NCI-H2081 treated with DMSO at 0.1 percent for 48 hours (cell line): ENCODE measurements at places on chromosomes 3 and 15.

GRCh38 chr15:77840991-77841775 is 208.5 kb upstream of the LINGO1 start:
- no peak for DNase-seq

GRCh38 chr3:95725770-95726169 is 1088.6 kb upstream of the EPHA6 start:
- no peak for DNase-seq

DNA sequence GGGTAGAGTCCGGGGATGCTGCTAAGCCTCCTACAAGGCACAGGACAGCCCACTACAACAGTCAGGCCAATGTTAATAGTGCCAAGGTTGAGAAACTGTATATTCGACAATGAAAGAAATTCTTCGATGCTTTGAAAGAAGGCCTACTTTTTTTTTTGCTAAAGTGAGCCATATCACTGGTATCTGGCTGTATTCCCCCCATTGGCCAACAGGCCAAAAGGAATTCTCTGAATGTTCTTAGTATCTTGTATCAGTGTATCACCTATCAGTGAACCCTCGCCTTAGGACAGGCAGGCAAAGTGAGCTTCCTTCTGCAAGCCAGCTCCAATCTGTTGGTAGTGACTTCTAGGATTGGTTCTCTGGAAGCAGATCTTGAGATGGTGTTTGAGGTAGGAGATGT is 74.2 kb downstream of the SNTN start:
- DNase-seq = no peak

GRCh38 chr15:43244092-43244491 is 22.6 kb downstream of the TGM5 start:
- DNase-seq = no peak

DNA sequence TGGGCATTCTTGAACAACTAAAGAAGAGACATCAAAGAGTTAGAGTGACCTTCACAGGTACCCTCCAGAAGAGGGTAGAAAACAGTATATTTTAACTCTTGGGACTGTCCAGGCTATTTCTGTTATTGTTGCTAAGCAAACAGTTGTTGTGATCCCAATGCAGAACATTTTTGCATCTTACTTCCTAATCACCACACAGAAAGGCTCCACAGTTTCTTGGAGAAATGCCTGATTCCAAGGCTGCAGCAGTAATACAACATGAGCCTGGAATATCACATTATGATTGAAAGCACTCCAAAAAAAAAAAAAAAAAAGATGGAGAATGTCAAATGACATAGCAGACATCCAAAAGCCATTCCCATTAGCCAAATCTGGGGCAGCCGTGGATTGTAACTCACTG is 195.6 kb downstream of the CTNNB1 start:
- no peak for DNase-seq

DNA sequence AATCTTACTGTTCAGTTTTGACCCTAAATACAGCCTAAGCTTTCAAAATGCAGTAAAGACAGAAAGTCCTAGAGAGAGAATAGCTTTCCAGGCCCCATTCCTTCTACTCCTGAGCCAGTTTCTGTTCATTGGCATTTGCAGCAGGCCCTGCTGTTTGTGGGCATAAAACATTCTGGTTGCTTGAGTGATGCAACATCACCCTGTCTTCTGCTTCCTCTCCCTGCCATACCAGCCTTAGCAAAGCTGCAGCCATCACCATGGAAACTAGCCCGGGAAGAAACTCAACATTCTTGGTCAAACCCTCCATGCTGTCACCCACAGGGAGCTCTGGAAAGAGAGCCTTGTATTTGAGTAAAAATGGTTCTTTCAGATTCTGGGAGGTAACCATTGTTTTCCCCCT is 325.7 kb downstream of the MAGI1 start:
- DNase-seq = no peak

DNA sequence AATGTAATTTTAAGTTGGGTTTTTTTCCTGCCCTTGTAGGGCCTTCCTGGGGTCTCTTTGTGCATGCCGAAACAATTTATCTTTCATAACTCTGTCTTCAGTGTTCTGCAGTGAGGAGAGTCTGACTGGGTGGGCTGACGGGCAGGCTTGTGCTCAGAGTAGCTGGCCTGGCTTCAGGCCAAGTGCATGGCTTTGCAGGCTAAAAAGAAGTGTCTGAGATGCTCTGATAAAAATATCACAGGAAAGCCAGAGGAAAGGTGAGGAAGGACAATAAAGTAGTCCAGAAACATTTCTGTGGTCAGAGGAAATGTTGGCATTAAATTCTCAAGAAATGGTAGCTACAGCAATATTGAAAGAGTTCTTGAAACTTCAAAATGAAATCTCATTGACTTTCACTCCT is 25.5 kb downstream of the ST3GAL6 start:
- DNase-seq = no peak

- DNase-seq = no peak
Measured at GRCh38 chr3:126529585-126530170, 5.7 kb downstream of the CHST13 start.

GRCh38 chr3:179074656-179075055 is 3.0 kb upstream of the ZMAT3 start:
- no peak for DNase-seq

DNA sequence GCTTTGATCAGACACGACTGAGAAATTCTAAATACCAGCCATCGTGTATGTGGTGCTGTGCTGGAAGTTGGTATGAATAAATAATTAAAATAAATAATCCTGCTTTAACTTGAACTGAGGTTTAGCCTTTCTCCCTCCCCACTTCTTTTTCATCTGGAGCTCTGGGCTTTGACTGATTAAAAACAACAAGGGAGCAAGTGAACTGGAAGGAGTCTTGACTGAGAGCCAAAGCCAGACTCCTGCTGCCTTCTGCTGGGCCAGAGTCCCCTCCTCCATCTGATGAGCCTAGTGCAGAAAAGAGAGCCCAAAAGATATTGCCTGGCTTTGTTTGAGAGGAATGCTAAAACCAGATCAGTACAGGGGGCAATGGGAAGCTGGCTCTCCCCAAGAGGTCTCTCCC is 96.0 kb downstream of the CCNL1 start:
- DNase-seq = no peak

DNA sequence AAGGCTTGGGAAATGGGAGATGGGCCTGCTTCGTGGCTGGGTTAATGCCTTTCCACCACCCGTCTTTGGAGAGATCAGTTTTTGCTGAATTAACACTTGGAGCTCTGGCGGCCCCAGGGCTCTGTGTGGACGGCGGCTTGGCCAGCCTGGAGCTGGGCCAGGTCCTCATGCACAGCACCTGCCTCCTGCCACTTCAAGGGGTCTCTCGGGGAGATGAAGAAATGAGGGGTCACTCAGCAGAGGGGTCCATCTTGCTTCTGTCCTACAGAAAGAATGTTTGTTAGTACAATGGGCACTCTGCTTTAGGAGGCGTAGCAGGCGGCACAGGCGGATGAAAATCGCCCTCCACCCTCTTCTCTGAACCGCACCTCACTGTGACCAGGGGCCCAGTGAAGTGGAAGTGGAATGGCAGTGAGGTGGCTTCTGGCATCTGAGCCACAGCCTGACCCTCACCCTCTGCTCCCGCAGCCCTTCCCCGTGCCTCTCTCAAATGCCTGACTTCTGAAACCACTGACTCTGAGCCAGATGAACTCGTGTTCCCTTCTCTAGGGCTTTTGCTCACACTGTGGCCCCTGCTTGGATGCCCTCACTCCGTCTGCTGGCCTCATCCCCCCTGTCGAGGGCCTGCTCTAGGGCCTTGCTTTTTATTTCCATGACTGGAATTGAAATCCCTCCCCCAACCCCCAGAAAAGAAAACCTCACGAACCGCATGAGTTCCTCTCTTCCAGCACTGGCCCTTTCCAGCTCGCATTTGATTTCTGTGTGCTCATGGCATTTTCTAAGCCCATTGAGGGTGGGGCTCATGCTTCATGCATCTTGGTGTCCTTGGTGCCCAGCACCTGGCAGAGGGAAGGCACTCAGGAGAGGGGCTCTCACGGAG is 42.2 kb downstream of the CHDH start:
- no peak for DNase-seq

DNA sequence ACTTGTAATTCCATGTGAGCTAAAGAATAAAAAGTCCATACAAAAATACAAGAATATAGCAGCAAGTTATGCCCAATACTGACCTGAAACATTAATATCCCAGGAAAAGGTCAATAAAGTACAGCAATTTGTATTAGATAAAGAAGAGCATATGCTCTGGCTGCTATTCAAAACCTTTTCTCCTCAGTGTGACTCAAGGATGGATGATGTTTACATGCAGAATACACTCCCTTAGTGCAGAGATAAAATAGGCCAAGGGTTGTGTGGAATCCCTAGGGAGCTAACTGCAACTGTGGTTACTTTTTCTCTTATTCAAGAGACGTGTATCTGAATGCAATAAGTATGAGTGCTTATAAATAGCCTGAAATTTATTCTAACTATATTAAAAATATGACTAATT is 78.7 kb downstream of the SLC9A9 start:
- DNase-seq = no peak

DNA sequence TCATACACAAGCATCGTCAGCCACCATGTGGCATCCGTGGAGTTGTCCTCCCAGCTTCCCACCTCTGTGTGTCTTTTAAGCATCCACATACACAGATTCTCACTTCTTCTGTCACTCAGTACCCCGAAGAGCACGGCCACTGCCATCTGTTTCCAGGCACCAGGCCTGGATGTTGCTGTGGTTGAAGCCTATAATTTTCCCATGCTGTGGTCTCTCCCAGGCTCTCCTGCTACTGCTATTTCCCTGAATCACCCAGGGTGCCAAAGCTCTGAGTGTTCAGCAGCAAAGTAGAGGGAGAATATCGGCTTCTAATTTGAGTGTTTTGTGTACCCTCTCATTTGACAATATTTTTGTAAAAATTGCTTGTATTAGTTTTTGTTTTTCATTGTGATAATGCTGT is 265.7 kb downstream of the DIPK2A start:
- DNase-seq = no peak

DNA sequence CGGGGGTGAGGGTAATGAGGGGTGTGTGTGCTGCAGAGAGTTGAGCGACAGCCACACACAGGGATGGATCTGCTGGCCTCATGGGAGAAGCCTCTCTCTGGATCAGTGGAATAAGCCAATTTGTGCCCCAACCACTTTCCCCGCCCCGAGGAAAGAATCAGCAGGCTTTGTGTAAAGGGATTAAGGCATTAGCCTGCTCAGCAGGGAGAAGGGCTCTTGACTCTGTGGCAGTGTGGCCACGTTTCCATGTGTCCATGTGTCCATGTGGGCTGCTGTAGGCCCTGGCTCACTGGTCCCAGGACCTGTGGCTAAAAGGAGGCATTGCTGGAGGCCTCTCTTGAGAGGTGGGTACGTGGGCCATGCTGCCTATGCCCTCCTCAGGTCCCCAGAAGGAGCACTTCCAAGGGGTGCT is 104.7 kb downstream of the HMG20A start:
- no peak for DNase-seq

DNA sequence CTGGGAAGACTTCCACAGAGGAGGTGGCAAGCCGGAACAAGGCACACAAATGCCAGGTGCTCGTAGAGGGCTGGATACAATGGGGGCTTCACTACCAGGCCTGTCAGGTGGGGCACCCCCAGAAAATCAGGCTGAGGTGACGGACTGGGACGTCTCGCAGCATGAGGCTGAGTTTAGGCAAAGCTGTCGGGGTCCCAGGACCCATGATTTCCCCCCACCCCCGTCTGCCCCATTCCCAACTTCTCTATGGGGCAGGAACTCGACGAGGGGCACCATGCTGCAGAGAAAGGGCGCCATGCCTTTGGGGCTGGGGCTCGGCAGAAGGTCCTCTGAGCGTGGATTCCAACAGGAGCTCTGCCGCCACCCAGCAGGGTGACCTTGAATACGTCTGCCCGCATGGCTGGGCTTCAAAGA is 65.7 kb upstream of the HES1 start:
- DNase-seq = no peak
